ENCODE measurements at places on chromosomes 7 and 10.

DNA sequence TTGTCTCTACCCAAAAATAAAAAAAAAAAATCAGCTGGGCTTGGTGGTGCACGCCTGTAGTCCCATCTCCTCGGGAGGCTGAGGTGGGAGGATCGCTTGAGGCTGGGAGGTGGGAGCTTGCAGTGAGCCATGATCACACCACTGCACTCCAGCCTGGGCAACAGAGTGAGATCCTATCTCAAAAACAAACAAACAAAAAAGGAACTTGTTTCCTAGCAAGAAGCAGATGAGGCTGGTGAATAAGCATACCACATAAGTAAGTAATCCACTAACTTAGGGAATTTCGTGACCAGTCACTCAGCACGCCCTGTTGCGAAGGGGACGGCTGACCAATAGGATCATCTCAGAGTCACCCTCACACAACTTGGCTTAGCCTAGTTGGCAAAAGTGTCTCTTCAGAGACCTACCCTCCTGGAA is 64.6 kb downstream of the CUX1 start:
- DNase-seq = no peak

DNA sequence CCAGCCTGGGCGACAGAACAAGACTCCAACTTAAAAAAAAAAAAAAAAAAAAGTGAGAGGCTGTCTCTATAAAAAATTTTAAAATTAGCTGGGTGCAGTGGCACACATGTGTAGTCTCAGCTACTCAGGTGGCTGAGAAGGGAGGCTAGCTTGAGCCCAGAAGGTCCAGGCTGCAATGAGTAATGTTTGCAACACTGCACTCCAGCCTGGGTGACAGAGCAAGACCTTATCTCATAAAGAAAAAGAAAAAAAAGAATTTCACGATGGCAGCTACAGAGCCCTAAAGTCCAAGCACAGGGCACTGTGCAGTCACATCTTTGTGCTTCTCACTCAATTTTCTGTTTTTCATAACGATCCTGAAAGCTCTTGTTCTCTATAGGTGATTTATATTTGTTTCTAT is 209.5 kb upstream of the KCTD7 start:
- no peak for DNase-seq

- DNase-seq = no peak
Measured at GRCh38 chr7:158428837-158429753, 158.5 kb downstream of the PTPRN2 start.

DNA sequence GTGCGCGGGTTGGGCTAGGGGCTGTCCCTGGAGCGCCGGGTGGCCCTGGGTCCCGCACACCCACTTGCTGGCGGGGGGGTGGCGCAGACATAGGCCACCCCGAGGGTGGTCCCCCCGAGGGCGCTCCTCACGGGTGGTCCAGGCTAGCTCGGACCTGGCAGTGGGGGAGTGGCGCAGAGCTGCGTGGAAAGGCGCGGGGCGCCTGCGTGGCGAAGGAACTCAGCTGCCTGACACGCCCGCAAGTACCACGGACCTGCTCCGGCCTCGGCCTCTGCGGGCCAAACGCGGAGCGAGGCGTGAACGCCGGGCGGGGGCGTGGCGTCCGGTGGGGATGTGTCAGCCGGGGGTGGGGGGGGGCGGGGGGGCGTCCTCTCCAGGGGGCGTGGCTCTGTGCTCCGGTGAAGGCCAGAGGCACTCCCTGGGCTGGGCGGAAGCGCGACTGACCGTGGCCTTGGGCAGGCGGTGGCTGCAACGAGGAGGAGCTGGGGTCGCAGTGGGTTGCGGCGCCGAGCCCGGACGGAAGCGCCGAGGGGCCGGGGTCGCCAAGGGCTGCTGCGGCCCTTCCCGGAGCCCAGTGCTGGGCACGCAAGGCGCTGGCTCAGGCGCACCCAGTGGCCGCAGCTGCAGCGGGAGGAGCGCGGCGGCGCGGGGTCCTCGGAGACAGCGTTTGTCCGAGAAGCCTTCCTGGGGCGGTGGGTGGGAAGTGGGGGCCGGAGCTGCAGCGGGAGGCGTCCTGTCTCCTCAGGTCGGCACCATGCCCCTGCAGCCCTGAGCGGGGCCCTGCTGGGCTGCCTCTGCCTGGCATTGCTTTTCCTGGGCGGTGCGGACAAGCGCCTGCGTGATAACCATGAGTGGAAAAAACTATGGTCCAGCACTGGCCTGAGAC is 58.9 kb upstream of the NUPR2 start:
- DNase-seq = no peak

- DNase-seq = no peak
Measured at GRCh38 chr7:108660465-108660864, 90.8 kb downstream of the DNAJB9 start.
